ENCODE measurements at places on chromosomes 7 and 10.

DNA sequence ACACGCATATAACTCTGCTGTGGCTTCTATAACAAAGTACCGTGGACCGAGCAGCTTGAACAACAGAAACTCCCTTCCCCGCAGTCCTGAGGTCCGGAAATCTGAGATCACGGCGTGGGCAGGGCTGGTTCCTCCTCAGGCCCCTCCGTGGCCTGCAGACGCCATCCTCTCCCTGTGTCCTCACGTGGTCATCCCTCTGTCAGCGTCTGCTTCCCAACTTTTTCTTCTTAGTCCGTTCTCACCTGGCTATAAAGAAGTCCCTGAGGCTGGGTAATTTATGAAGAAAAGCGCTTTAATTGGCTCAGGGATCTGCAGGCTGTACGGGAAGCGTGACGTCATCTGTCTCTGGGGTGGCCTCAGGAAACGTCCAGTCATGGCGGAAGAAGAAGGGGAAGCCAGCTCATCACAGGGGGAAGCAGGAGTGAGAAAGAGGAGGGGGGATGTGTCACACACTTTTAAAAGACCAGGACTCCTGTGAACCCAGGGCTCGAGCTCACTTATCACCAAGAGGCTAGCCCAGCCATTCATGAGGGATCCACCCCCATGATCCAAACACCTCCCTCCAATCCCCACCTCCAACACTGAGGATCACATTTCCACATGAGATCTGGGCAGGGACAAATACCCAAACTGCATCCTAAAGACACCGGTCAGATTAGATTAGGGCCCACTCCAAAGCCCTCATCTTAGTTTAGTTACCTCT lies 91.2 kb upstream of the INSIG1 start:
- DNase-seq, result peak; percentile 89

DNA sequence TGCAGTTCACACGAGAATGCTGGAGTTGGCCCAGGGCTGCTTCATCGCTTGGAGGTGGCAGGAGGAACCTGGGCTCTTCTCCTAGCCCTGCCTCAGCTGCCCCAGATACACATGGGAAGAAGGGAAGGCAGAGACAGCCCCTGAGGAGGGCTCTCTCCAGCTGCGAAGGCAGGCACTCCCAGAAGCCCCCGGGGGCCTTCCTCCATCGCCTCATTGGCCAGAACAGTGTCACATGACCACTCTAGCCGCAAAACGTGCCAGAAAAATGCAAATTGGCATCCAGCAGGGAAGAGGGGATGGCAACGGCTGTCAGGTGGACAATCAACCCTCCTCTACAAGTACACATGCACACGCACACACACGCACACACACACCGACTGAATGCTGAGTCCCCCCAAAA lies 217.8 kb upstream of the FRMD4A start:
- DNase-seq, result no peak

DNA sequence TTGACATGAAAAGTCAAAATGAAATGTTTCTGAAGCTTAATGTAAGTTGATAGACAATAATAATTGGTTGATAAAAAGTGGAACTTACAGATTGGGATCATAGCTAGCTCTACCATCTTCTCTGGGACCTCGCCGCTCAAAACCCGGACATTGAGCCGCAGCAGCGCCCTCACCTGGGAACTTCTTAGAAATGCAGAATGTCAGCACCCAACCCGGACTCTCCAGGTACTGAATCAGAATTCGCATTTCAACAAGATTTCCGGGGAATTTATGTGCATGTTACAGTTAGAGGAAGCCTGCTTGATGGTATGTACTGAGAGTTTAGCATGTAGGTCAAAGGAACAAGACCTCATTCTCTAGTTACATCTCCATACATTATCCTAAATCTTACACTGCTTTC lies 36.7 kb upstream of the ABLIM1 start:
- DNase-seq, result peak; percentile 61

GRCh38 chr7:48035967-48036478 lies 680 bp downstream of the C7orf57 start:
- DNase-seq, result no peak

GRCh38 chr7:27277628-27278027 lies 35.0 kb downstream of the EVX1 start:
- no peak for DNase-seq

- DNase-seq, result no peak
Measured at GRCh38 chr7:30751696-30752273, at the start of gene INMT. INMT (plus strand) TSS chr7:30752135; CDS start chr7:30752151, 16 bp downstream.

DNA sequence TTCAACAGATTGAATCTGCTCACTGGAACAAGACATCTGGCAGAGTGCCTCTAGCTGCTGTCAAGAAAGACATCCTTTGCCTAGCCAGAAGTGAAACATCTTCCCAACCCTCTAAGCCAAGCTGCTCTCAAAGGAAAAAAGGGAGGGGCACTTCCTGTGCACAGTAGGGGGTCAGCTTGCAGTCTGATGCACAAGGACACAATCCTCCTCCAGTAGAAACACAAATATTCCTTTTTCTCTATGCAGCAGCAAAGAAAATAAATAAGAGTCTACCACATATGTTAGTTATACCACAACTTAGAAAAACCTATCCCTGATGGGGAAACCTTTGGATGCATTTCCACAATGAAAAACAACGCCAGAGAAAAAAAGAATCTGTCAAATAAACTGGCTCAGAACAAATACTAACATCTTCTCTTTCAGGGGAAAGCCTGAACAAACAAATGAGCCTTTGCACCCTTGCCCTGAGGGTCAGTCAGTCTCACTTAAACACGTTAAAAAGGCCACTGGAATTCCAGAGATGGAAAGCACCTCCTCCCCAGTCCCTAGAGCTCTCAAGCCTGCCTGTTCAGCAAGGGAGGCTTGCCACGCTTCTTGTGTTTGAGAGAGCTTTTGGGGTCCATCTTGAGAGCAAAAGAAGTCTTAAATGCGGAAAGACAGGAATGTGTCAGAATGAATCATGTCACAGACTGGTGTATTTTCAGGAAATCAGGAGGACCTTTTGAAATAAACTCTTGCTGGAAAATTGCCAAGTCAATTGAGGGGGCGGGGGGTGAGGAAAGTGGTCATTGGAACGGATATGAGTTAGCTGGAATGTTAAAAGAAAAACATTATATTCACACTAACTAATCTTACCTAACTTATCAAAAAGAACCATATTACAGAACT lies 7.5 kb downstream of the LAMB1 start:
- DNase-seq, result no peak

DNA sequence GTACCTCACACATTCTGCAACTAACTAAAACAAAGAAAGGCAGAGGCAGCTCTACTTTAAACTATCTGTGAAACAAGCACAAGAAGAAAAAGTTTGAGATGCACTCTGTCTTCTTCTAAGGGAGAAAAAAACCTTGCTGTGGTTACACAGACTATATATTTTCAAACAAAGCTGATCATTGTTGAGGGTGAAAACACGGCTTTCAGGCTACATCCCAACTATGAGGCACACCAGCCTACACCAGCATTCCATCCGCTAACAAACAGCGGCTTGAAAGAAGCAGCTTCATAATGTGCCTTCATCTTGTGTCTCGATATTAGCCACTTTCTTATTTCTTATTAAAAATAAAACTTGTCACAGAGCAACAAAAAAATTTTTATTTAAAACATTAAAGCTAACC lies 79.1 kb downstream of the USP6NL start:
- no peak for DNase-seq

GRCh38 chr7:157486007-157486755 lies 149.4 kb downstream of the DNAJB6 start:
- DNase-seq, result no peak

DNA sequence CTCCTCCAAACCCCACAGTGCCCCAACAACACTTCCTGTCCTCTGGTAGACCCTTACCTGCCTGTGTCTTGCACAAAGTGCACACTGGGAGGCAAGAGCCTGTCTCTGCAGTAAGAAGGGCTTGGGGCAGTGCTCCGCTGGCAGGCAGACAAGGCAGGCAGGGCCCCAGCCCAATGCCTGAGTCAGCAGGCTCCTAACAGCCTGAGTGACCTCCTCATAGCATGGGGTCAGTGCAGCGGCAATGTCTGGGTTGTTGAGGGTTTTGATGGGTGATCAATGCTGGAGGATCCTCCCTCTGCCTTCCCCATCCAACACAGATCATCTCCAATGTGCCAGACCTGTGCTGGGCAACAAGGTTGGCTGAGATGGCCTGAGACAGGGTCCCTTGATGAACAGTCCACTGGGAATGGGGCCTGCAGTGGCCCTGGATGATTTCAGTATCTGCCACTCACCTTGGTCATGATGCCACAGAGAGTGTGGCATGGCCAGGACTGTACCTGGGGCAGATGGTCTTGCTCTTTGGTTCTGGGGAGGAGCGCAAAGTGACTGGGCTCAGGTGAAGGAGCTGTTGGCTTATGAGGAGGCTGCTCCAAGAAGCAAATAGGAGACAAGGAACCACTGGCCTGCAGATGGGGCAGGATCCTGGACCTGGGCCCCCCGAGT lies 55.6 kb upstream of the CAMK2B start:
- DNase-seq, result no peak

- DNase-seq, result no peak
Measured at GRCh38 chr7:1744296-1745017, 74.4 kb downstream of the ELFN1 start.

- DNase-seq, result no peak
Measured at GRCh38 chr10:35633006-35633980, 8.8 kb downstream of the FZD8 start.

GRCh38 chr10:8130973-8131911 lies 76.8 kb downstream of the GATA3 start:
- DNase-seq, result peak; percentile 61

GRCh38 chr10:79340646-79341244 lies 6.5 kb upstream of the PPIF start:
- no peak for DNase-seq

DNA sequence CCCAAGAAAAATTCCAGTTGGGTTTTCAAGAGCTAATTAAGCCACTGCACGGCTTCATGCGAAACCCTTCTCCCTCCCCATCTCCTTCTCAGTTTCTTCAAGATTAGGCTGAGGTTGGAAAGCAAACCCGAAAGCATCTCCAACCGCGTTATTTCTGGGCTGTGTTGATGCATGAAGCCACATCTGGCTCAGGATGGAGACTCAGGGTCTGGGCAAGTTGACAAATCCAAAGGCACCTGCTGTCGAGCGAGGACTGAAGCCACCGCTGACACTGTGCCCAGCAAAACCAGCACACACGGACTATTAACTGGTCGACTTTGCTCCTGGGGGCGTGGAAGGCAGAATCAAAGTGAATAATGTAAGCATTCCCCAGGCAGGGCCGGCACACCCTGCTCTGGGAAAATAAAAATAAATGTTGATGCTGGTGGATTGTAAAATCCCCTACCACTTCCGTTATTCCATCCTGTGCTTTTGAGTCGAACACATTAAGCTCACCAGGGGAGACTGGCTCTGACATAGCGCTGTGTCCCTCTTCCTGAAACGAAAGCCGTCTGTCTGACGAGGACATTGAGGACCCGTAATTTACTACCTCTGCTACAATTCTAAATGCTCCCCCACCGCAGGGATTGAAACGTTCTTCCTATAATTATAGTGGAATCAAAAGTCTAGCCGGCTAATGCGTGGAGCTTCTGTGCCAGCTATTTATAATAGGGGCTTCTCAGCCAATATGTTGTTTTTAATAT lies 269.8 kb downstream of the ADARB2 start:
- DNase-seq, result no peak

- DNase-seq, result no peak
Measured at GRCh38 chr10:61028861-61029361, 84.9 kb upstream of the RHOBTB1 start.

DNA sequence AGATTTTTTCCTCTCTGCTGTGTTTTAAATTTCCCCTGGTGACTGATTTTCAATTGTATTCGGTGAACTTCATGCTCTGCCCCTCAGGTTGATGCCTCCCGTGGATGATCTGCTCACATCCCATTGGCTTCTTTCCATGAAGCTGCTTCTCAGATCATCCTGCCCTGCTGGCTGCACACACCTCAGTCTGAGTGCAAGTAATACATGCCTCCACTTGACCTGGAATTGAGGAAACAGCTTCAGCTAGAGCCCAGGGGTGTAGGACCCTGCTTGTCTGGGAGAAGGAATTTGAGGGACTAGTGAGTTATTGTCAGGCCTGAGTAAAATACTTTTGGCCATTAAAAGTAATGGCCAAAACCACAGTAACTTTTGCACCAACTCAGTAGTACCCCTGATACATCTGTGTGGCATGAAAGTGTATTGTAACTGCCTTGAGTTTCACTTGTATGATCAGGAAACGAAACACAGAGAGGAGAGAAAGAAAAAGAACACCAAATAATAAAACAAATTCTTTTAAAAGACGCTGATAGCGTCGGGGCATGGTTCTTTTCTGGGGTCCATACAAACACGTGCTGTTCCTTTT lies 49.4 kb downstream of the SPAM1 start:
- DNase-seq, result no peak

DNA sequence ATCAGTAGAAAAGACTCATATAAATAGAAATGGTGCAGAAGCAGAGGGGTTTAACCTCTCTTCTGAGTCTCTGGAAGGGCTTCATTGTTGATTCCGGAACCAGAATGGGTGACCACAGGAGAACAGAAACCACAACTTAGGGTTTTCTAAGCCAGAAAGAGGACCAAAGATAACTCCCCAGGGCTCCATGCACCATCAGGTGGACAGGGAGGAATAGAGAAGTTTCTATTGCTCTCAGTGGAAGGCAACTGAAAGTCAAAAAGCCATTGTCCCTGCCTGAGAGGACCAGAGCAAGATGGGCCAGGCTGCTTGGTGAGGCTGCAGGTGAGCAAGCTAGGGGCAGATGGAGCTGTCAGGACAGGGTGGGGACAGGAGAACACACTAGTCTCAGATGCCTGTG lies 14.6 kb upstream of the NPS start:
- DNase-seq, result no peak

DNA sequence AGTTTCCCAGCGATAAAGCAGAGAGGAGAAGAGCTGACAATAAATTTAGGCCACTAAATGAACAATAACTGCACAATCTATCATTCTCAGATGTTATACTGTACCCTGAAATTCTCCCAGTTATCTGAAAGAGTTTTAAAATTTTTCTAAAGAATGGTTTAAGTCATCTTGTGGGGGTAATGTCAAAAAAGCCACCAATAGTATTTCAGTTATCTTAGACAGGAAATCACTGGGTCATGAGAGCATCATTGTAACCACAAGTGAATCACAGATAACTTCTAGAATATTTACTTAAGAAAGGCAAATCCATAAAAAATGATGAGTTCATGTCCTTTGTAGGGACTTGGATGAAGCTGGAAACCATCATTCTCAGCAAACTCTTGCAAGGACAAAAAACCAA lies 147.1 kb downstream of the DNAJB9 start:
- DNase-seq, result no peak

GRCh38 chr7:1635401-1635800 lies 34.7 kb upstream of the ELFN1 start:
- DNase-seq, result no peak

GRCh38 chr10:92045641-92046106 lies 122.1 kb downstream of the BTAF1 start:
- no peak for DNase-seq

DNA sequence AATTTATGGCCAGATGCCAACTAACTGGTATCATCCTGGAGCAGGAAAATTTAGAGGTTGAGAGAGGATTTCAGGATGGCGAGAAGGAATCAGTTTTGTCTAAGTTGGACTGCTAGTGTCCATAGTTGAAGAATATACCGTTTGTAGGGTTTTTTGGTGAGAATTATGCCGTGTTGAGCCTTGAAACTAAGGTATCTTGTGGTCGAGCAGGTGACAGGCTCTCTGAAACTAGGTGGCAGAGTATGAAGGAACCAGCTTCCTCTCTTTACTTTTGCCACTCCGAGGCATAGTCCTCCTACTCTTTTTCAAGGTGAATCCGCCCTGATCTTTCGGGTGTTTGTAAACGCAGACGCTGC lies 9.7 kb downstream of the MDFIC start:
- peak; percentile 56 for DNase-seq

GRCh38 chr10:17847585-17848296 lies 38.6 kb downstream of the MRC1 start:
- DNase-seq, result no peak

All from activated naive CD4-positive, alpha-beta T cell treated with anti-CD3 and anti-CD28 coated beads for 36 hours (primary cell).